Activated CD4-positive, alpha-beta T cell treated with anti-CD3 and anti-CD28 coated beads, Interleukin-2, amount 10 ng/mL, durations not matched to agents 24 days and 14 days (primary cell): ENCODE measurements at places on chromosomes 2 and 18.

DNA sequence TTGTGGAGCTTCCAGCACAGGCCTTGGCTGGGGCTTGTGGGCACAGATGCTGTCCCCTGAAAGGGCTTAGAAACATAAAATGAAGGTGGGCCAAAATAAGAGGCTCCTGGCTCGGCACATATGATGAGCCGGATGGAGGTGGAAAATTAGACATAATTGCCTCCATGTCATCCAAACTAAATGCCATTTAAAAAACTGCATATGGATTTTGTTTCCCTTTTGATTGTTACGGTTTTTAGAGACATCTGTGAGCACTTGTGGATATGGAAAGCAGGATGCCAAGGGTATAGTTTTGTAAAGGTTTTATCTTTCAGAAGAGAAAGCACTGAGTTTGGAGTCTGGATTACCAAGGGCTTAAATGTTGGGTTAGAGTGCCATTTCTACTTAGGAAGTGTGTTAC lies 498.3 kb downstream of the RIT2 start:
- DNase-seq: no peak

GRCh38 chr2:67854103-67854743 lies 208.6 kb downstream of the C1D start:
- DNase-seq: no peak

- DNase-seq: no peak
These were observed 46.0 kb downstream of the PARD3B start for GRCh38 chr2:204591225-204591624.

DNA sequence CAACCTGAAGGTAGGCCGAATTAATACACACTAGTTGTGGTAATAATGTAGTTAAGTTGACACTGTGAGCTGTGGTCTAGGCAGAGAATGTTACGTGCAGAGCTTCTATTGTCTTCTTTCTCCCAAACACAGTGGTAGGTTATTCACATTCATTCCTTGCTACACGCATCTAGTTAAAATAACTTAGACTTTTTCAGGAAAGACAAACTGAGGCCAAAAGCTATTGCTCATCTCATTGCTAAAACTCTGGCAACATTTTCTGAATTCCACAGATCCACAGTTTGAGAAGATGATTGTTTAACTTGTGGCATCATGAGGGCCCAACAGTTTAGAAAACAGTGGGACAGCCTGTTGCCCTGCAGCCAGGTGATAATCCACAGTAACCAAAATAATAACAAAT lies 850.4 kb upstream of the FSHR start:
- DNase-seq: no peak

DNA sequence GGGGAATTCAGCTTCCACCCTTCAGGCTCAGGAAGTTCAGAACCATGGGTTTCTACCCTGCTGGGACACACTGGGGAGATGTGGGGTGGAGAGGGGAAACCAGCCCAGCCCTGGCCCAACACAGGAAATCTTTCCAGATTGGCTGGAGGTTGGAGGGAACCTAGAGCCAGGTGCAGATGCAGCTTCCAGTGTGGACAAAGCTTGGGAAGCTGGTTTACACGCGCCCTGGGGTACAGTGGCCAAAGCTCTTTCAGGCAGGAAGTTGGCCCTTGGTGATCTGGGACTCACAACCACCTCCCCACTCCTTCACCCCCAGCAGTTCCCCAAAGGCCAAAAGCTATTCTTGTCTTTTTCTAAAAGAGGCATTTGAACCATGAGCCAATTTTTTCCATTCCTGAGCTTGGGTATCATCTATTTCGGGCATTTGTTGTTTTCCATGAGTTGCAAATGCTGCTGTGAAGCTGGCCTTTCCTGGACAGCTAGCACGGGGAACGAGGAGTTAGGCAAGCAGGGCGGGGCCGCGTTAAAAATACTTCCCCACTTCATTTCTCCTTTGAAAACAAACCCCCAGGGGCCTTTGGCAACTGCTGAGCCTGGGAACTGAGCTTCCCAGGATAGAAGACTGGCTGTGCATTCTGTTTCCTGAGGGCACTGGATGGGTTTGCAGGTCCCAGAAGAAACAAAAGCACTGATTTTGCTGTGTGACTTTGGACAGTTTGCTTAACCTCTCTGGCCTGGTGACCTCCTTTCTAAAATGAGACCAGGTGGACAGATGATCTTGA lies 3.1 kb upstream of the ARID5A start:
- DNase-seq: peak; percentile 61

GRCh38 chr18:12515550-12515949 lies 107.8 kb downstream of the PRELID3A start:
- DNase-seq: no peak
